ENCODE measurements at places on chromosomes 11 and 22.

DNA sequence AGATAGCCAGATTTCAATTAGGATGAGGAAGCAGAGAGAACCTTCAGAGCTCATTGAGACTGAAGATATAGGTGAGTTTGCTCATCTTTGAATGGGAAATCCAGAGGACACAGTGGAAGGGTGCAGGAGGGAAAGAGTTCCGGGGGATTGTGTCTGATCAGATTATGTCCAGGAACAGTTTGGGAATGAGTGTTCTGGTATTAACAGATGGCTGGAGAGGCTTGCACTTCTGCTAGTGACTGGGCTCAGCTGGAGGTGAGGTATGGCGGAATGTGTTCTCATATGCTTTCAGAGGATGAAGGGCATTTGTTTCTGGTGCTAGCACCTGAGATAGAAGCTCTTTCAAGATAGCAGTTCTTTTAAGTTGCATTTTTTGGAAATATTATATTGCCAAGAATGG lies 27.6 kb downstream of the ALKBH3 start:
- no peak for DNase-seq

DNA sequence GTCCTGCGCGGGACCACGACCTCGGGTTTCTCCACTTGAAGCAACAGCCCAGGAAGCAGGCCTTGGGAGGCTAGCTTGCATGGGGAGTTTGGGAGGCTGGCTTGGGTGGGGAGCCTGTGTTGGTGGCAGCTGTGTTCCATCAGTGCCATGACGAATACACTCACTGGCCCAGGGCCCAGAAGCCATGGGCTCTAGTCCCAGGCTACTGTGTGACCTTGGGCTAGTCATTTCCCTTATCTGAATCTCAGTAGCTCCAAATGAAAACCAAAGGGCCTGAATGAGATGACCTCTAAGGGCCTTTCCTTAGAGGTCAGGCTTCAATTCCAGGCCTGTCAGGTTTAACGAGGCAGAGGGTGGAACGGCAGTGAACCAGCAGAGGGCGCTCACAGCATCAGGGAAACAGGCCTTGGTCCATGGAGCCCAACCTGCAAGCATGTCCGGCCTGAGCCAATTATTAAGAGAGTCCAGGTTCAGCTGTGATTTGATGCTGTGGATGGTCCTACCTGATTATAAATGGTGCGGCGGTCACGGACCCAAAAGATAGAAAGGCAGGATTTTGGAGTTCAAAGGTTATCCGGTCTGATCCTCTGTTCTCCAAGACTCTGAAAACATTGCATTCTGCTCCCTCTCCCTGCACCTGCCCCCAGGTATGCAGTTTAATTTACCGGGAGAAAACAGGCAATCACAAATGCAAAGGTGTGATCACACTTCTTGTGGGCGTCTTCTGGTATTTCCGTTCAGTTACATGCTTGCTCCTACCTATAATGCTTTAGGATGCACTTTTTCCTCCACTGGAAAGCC lies 15.9 kb downstream of the PTPN5 start:
- peak; percentile 85 for DNase-seq

- no peak for DNase-seq
These were observed 217.0 kb downstream of the NAV2 start for GRCh38 chr11:19929655-19930054.

DNA sequence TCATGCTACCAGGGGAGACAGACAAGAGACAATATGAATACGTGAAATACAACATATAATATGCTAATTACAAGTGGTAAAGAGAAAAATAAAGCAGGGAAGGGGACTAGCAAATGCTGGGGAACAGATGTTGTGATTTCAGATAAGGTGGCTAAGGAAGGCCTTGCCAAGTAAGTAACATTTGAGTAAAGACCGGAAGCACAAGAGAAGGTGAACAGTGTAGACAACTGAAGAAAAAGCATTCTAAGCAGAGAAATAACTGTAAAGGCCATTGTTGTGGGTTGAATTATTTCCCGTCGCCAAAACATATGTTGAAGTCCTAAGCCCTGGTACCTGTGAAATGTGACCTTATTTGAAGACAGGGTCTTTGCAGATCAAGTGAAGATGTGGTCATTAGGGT lies 63.7 kb upstream of the EED start:
- no peak for DNase-seq

DNA sequence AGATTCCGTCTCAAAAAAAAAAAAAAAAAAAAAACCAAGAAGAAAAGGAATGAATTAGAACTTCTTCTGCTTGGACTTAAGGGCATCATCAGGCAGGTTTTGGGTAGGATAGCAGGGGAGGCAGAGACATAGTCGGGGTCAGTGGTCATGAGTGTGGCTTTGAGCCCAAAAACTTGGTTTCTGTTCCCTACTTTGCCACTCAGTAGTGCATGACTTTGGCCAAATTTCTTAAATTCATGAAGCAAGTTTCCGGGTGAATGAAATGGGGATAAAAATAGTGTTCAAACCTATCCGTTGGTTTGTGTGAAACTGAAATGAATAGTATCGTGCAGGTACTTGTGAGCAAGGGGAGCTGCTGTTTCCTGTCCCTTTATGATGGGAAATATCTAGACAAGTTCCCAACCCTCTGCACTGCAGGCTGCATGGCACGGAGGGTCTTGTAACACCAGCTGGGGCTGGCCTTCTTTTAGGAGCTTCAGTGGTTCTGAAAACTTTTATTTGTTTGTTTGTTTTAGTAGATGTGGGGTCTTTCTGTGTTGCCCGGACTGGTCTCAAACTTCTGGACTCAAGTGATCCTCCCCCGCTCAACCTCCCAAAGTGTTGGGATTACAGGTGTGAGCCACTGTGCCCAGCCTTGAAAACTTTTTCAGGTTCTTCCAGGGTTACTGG lies 18.4 kb downstream of the NEAT1 start:
- DNase-seq, result no peak

DNA sequence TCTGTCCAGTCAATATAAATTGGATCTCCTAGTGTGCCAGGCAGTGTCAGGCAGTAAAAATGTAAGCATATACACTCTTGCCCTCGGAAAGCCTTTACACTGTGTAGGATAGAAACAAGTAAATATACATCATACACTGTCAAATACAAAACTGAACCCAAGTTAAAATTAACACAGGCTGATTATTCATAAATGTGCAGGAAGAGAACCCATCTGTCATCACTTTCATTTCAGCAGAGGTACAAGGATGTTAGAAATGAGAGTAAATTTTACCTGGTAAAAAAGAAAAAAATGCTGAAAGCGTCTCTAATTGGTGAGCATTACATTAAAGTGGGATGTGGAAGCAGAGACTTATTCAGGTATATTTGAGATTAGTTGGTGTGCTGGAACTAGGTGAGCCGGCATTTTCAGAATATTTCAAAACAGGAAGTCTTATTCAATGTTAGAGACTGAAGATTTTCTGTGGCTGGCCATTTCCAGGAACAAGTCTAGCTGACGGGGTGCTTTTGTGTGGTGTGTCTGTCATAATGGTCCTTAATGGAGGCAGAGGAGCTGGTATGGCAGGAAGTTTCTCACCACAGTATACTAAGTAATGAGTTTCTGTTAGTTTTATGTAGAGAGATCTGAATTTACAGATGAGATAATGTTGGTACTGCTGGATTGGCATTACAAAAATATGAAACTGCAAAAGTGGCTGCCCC lies 192.6 kb downstream of the CASP12 start:
- DNase-seq, result no peak

DNA sequence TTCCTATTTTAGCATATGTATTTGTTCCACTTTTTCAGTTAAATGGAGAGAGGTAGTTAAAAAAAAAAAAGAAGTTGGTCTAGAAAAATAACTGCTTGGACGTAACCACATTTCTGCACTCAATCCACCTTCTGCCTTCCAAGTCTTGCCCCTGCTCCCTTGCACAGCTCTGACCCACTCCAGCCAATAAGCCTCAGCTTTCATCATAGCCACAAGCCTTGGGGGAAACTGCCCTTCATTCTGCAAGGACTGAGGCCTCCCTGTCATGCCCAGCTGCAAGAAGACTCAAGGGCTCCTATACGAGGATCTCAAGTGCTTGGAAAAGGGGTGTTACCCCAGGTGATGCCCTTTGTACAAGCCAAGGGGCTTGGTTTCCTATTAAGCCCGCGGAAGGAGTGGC lies 36.0 kb upstream of the OAF start:
- DNase-seq, result no peak
